A549 (cell line): ENCODE measurements at places on chromosomes 5 and 9. TPM values are rescaled to one million over a fixed set of nuclear protein-coding genes. Genes with fewer than 3 reads are reported as not detected.

DNA sequence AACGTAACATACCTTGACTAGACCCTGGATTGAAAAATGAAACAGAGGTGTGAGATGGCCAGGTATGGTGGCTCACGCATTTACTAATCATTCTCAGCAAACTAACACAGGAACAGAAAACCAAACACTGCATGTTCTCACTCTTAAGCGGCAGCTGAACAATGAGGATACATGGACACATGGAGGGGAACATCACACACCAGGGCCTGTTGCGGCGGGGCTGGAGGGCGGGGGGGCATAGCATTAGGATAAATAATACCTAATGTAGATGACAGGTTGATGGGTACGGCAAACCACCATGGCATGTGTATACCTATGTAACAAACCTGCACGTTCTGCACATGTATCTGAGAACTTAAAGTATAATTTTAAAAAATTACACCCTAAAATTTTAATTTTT, 15.9 kb downstream of the RAPGEF6 start:
- no peak for DNase-seq

DNA sequence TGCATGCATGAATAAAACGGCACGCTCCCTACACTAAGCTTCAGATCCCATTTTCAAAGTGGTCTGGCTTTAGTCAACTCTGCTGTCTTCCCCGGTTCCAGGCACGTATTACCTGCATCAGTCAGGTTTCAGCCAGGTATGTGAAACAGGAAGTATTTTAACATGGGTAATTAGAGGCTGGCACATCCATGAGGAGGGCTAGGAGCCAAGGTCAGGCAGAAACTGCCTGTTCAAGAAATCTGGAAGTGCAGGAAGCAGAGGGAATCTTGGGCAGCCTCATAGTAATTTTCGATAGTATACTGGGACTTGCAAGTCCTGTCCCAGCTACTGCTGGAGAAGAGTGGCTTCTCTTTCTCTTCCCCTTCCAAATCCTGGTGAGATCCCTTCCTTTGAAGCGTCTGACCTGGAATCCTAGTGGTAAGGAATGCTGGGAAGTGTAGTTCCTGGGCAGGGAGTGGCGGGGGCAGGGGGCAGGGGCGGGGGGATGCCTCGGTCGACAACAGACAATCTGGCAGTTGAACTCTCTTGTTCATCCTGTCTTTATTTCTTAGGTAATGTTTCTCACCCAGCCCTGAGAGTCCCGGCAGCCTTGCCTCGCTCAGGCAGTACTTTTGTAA, 403.1 kb downstream of the TLE4 start:
- no peak for DNase-seq

CCDC187 gene
- 0.03 TPM in 1 of 3 replicates, not detected in the others for polyA plus RNA-seq

- no peak for DNase-seq
Observed at GRCh38 chr5:135271533-135272310, 127.3 kb downstream of the MACROH2A1 start.

GRCh38 chr5:140157032-140157781, 17.8 kb upstream of the CYSTM1 start:
- DNase-seq: peak; percentile 95

DNA sequence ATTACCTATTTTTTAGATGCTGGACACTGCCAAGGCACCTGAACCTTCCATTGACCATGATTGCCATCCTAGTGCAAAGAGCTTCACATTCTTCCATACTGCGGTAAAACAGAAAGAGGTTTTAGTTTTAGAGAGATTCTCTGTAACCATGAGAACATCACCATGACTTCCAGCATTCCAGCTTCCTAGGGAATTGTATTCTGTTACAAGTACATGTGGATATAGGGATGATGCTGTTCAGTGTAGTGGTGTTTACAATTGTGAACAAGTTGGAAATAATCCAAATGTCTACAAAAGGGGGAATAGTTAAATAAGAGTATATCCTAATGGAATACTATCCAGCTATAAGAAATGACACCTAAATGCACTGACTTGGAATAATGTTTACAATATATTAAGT, 22.4 kb downstream of the NIPSNAP3B start:
- DNase-seq: no peak

SLC12A2 gene
- 15.0 to 19.6 TPM (median 17.1 TPM) in 3 replicates for polyA plus RNA-seq

GRCh38 chr9:1536522-1537170, 478.5 kb upstream of the SMARCA2 start:
- no peak for DNase-seq

DNA sequence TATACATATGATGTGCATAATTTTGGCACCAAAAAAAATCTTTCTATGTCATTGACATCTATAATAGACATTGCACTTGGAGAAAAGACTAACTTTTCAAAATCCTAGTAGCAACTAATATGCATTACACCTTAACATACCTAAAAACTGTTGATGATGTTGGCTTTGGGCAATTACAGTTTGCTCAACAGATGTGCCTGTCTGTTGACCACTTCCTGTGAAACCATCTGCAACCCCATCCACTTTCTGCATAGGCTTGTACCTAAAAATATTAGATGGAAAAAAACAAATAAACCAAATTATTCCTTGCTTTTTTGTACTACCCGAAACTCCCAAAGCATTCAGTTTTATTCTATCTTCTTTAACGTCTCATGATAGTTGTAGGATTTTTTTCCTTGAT, 248.6 kb downstream of the RFX3 start:
- DNase-seq: no peak

DNA sequence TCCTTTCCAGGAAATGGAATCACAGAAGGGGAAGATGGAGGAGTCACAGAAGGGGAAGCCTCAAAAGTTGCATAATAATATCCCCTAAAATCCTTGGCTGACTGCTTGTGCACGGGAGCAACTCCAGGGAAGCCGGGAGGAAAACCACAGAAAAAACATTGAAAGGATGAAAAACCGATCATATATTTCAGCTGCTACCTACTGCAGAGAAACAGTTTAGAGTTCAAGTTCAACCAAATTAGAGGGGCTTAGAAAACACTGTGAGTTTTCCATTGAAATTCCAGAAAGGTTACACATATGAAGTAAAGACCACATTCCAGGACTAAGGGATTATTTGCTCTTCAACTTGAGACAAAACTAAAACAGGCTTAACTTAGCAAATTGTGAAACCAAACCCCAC, 37.6 kb upstream of the MTAP start:
- no peak for DNase-seq

DNA sequence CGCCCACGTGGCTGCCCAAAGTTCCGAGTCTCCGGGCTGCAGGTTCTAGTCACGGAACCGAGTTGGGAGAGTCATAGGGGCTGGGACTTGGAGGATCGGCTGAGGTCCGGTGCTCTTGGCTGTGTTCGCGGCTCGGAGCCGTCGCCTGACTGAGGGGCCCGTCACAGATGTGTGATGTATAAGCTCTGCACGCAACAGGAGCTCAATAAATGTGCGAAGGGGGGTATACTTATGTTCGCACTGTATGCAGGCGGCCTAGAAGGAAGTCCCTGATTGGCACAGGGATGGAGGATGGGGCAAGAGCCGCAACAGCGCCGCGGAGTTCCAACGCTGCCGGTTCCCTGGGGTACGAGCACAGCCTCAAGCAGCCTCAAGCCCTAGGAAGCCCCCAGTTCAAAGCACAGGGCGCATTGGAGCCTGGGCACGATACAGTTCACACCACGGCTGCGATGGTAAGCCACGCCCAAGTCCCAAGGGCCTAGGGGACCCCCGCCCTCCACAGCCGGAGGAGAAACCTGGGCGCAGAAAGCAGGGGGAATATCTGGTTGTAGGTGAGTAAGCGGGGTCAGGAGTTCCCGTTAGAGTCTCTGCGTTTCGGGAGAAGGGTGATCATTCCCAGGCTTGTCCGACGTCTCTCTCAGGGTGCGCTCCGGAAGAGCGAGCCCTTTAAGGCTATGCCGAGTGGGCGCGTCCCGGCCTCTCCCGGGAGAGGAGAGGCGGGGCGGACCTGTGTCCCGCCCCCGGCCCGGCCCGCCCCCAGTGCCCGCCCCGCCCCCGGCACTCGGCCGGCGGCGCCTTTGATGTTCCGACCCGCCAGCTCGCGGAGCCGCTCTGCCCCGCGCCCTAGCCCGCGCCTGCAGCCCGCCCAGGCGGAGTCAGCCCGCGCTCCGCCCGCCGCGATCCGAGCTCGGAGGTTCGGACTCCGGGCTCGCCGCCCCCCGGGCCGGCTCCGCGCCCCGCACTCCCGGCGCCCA, at the start of gene TCF7:
TSS of gene TCF7 (plus strand) at position 780 of the 974 bp plus-strand sequence. CDS start 226 bp downstream, outside the sequence.
- peak; percentile 91 for DNase-seq

GRCh38 chr9:26131886-26132285, 453.6 kb upstream of the TUSC1 start:
- DNase-seq: no peak

ZNF474 gene
- polyA plus RNA-seq: 0.15 to 0.32 TPM (median 0.26 TPM) in 3 replicates

TMEM215 gene
- 0.03 TPM in 2 of 3 replicates, not detected in the other for polyA plus RNA-seq

N4BP3 gene
- 0.15 to 0.25 TPM (median 0.15 TPM) in 3 replicates for polyA plus RNA-seq

GRCh38 chr9:123471843-123472570, 116.0 kb downstream of the CRB2 start:
- no peak for DNase-seq

DNA sequence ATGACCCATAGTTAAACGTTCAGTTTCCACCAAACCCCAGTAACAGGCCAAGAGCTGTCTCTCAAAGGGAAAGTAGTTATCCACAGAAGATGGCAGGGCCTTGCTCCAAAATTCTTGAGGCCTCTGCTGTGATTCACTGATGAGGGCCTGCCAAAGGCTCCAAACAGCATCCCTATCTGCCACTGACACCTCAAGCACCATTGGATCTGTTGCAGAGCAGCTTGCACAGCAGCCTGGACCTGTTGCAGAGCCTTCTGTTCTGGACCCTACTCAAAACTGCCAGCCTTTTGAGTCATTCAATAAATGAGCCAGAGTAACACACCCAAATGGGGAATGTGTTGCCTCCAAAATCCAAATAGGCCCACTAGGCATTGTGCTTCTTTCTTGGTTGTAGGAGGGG, 741.5 kb upstream of the RGMB start:
- DNase-seq: no peak

TEK gene
- 0.04 TPM in 1 of 3 replicates, not detected in the others for polyA plus RNA-seq

- DNase-seq: no peak
Observed at GRCh38 chr9:761176-761792, 80.2 kb upstream of the DMRT1 start.

- DNase-seq: no peak
Observed at GRCh38 chr9:15475923-15476536, 34.7 kb downstream of the PSIP1 start.

KDM4C gene
- polyA plus RNA-seq: 8.9 to 10.6 TPM (median 9.6 TPM) in 3 replicates

PHYHD1 gene
- 0.12 TPM in 1 of 3 replicates, not detected in the others for polyA plus RNA-seq

- DNase-seq: no peak
Observed at GRCh38 chr5:3372289-3372688, 223.3 kb upstream of the IRX1 start.

GABRP gene
- not detected in 3 replicates for polyA plus RNA-seq
